ENCODE measurements at places on chromosomes 5 and 9.

DNA sequence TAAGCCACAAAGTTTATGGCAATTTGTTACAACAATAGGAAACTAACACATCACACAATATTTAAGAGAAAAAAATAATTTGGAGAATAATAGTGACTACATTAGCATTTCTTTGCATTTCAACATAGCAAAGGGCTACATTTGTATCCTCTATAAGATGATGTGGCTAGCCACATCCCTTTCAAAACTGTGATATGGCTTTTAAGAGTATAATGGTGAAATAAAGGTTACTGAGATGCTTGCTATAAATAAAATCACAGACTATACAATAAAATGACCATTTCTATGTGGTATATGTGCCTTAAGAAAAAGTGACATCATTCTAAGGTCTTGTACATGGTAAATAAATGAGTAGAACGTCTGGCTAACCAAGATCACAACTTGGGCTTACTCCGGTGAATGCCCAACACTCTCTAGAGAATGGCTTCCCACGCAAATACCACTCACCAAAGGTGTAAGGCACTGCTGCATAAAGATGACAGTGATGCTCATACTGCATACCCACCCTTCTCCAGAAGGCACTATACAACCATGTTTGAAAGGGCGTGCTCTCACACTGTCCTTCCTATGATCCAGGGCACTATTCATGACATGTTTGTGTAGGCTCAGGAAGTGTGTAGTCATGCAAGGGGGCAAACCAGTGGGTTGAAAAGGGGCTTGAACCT lies 286.5 kb downstream of the MLLT3 start:
- DNase-seq = no peak

DNA sequence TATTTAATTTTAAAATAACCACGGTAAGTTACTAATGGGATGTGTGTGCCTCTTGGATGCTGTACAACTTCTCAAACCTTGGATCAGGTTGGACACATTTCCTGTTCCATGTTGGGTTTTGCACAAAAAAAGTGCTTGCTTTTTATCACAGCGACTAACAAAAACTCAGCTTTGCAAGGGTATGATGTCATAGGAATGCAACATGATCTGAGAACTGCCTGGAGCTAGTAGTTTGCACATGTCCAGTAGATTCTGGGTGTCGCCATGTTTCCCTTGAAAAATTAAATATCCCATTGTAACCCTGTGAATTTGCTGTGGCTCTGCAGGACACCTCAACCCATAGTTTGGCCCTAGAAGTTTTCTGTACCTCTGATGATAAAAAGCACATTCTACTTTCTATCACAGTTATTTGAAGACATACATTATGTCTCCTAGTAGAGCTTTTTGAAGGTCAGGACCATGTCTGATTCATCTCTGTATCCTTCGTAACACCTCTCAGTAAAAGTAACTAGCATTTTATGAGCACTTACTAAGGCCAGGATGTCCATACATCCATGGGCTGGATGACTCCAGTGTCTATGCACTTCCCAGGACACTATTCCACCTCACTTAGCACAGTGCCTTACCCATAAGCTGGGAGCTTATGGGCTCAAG lies 11.5 kb upstream of the FRMPD1 start:
- DNase-seq = peak; percentile 17

DNA sequence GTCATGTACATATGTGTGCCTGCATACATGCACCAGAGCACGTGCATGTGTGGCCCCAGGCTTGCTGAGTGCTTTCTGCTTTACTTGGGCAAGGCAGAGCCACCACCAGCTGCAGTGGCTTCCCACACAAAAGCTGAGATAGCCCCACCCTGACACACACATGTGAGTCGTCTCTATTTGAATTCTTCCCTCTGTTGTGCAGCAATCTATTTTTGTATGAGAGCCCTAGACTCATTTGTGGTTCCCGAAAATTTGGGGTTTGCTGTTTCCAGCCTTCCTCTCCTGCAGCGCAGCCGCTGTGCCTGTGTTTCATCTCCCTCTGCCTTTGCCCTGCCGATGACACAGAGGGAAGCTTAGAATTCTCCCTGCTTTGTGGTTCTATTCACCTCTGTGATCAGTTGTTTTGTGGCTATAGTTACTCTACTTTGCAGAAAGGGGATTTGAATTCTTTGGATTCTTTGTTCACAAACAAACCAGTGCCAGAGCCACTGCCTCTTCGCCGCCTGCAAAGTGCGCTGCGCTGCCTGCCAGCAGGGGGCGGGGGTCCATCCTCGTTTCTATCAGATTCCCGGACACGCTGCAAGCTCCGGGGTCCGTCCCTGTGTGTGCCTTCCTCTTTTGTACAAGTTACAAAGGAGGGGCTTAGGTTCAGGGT lies 95.8 kb upstream of the DAP start:
- peak; percentile 92 for DNase-seq

DNA sequence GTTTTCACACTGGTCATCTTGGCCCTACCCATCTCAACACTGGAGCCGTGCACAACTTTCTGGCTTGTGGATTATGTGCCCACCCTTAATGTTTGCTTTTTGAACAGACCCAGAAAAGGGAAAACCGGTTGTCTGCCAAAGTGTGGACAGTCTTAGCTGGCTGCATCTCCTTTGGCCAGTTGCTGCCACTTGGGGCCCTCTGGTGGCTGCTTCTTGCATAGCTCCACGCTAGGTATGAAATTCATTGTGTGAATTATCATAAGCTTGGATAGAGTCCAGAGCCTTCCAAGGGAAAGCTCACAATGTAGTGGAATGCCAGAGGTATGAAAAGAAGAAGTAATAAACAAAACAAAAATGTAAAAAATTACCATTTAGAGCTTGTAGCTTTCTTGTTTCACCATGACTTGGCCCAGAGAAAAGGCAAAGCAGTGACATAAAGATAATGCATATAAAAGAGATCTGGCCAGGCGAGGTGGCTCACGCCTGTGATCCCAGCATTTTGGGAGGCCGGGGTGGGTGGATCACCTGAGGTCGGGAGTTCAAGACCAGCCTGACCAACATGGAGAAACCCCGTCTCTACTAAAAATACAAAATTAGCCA lies 12.5 kb upstream of the SLC36A3 start:
- DNase-seq = peak; percentile 59

- no peak for DNase-seq
These were observed 53.6 kb downstream of the DAP start for GRCh38 chr5:10707198-10708142.

- DNase-seq = no peak
These were observed 104.6 kb upstream of the SARDH start for GRCh38 chr9:133842721-133843227.

GRCh38 chr5:109669991-109670706 lies 19.6 kb upstream of the MAN2A1 start:
- no peak for DNase-seq

GRCh38 chr5:181218795-181219124 lies 4.3 kb upstream of the TRIM41 start:
- no peak for DNase-seq

DNA sequence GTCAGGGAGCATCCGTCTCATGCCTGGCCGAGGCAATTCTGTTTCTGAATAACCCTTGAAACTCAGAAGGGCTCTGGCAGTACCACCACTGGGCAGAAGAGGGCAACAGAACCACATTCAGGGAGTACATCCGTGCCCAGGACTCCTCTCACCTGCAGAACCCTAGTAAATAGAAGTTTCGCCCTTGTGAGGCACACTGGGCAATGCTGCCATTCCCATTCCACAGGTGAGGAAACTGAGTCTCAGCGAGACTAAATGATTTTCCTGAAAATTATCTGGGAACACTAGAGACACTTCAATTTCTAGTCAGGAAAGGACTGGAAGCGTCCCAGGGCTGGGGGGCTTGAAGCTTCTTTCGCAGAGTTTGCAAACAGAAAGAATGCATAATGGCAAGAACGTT lies 74.7 kb downstream of the FGF1 start:
- DNase-seq = peak; percentile 67

GRCh38 chr5:57839025-57839424 lies 356.4 kb upstream of the ACTBL2 start:
- no peak for DNase-seq

GRCh38 chr9:94706922-94707321 lies 19.6 kb upstream of the AOPEP start:
- no peak for DNase-seq

GRCh38 chr5:115349001-115349817 lies 52.8 kb upstream of the CCDC112 start:
- peak; percentile 81 for DNase-seq

GRCh38 chr5:64637837-64638443 lies 52.4 kb upstream of the SHISAL2B start:
- peak; percentile 15 for DNase-seq

DNA sequence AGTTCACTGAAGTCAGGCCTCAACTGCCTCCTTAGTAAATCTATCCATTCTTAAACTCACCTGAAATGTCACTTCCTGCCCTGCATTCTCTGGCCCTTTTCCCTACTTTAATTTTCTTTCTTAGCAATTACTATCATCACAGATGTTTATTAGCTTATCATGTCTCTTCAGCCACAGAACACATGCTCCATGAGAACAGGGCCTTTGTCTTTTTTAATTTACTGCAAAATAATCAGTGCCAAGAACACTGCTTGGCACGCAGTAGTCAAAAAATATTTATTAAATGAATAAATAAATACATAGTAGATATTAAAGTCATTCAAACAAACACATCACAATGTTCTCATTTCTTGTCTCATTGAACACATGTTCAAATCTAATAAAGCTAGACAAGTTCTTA lies 46.2 kb downstream of the SKIC3 start:
- DNase-seq = no peak

GRCh38 chr5:177198738-177199137 lies 65.2 kb downstream of the NSD1 start:
- DNase-seq = no peak

GRCh38 chr9:109535365-109535764 lies 37.3 kb upstream of the PTPN3 start:
- DNase-seq = no peak

- DNase-seq = peak; percentile 2
These were observed 141.5 kb downstream of the GABRG2 start for GRCh38 chr5:162209005-162209605.

- DNase-seq = peak; percentile 100
These were observed 738.6 kb upstream of the ZNF608 start for GRCh38 chr5:125484742-125485641.

- peak; percentile 85 for DNase-seq
These were observed 433.4 kb upstream of the TNC start for GRCh38 chr9:115551396-115551795.

DNA sequence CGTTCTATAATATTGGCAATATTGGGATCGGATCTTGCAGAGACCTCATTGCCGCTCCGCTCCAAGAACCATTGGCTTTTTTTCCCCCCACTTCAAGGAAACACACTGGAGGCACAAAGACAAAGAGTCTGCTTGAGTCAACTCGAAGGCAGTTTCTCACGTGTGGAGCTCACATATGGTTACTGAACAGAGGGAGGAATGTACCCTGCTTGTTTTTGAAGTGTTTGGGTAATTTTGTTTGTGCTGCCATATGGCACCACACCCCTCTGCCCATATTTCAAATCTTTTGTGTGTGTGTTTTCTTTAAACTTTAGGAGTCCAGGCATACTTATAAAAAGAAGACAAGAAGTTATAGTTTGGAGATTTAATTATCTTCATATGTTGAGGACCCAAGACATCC lies 595.9 kb downstream of the DTWD2 start:
- DNase-seq = no peak

- no peak for DNase-seq
These were observed 20.6 kb upstream of the NNT start for GRCh38 chr5:43582082-43583005.

DNA sequence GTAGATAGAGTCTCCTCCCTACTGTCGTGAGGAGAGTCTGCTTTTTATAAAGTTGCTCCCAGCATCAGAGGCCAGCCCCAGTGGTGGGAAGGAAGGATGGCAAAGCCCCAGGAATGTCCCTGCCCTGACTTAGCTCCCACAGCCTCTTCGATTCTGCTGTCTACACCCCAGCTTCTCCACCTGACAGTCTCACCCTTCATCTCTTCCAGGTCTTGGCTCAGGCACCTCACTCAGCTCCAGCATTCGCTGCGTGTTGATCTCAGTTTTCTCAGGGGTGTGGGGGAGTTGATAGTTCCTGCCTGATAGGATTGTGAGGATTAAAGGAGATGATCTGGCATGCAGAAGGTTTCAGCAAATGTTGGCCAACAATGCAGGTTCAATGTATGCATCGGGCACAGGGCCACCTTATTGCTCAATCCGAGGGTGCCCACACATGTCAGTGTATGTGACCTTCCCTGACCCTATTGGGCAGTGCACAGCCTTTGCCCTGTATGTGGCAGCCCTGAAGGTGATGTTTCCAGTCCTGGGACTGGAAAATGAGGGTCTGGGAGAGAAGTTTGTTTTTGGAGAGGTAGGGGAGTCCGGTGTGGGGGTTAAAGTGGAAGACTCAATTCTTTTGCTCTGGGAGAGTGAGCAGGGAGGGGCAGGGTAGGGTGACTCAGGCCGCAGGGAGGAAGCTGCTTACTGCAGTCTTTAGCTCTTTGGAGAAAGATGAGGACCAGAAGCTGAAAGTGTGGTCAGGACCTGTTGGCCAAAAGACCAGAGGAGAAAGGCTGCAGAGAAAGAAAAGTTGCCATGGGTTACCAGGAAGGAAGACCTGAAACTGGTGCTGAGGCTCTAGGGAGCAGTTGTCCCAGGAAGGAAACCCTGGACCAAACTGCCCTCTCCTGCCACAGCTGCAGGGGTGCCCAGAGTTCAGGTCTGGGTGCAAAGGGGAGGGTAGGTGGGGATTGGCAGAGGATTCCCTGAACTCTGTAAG lies 153.2 kb downstream of the MACROH2A1 start:
- peak; percentile 65 for DNase-seq

DNA sequence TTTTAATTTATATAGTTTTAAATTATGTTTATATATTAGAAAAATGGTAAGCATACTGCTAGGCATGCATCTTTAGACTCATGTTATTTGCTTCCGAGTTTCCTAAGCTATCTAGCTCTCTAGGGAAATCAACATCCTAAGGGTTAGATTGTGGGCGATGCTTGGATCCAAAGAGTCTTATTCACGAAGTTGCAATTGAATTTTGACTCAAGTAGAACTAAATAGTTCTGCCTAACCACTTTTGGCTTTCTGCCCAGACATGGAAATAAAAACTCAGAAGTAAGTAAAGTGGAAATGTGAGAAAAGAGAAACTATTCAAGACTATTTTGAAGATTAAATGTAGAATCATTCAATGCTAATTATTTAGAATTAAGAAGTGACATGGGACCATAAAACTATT lies 440.4 kb downstream of the CDH18 start:
- DNase-seq = peak; percentile 94

GRCh38 chr9:127490535-127491230 lies 39.4 kb downstream of the LRSAM1 start:
- no peak for DNase-seq

DNA sequence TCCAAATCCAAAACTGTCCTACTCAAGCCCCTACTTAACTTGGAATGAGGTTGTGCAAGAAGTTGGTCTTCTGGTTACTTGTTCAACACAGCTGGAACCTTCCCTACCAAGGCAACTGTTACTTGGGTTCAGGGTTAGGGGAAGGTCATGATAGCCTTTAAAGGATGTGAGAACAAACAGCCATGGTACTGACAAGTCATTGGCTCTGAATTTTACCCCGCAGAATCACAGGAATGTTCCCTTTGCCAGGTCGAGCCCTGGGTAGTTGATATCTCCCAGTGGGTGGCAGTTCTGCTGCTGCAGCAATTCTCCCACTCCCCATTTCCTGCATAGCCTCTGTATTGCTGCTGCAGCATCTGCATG lies 396.1 kb upstream of the MPDZ start:
- DNase-seq = no peak

Data from fibroblast of upper back skin (primary cell).